ENCODE measurements at places on chromosomes 2 and 18.

- no peak for DNase-seq
Observed at GRCh38 chr18:46397174-46397573, 259.8 kb downstream of the LOXHD1 start.

GRCh38 chr2:223083402-223084070 is 31.5 kb downstream of the KCNE4 start:
- no peak for DNase-seq

GRCh38 chr2:240925191-240925567 is 19.0 kb downstream of the CROCC2 start:
- no peak for DNase-seq

DNA sequence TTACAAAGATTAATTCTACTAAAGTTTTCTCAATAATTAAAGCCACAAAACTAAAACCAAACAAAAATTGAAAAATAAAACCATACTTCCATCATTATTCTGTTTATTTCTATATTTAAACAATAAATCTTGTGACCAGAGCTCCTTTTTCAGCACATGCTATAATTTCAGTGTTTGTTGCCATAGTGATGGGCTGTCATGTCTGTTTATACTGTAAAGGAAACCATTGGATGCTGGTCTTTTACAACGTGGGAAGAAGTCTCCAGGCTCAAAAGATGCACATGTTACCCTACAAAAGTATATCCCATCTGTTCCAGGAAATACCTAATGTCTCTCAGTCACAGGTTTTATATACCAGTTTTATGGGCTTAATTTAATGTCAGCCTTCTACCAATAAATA is 100.1 kb upstream of the MC2R start:
- no peak for DNase-seq

DNA sequence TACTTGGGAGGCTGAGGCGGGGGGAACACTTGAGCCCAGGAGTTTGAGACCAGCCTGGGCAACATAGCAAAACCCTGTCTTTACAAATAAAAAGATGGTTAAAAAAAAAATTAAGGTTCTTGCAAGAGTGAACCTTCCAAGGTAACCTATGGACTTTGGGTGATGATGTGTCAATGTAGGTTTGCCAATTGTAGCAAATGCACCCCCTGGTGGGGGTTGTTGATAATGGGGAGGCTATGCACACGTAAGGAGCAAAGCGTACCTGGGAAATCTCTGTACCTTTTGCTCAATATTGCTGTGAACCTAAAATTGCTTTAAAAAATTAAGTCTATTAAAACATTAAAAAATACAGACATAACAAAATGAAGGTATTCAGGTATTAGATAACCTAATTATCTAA is 70.4 kb downstream of the CWC22 start:
- no peak for DNase-seq

- DNase-seq: no peak
Observed at GRCh38 chr2:120874888-120875275, 139.2 kb downstream of the GLI2 start.

- DNase-seq: no peak
Observed at GRCh38 chr2:207164006-207164831, 1.5 kb downstream of the KLF7 start.

- no peak for DNase-seq
Observed at GRCh38 chr2:24543252-24543651, 52.2 kb downstream of the NCOA1 start.

GRCh38 chr2:158120664-158121641 is 19.3 kb downstream of the UPP2 start:
- no peak for DNase-seq

GRCh38 chr2:96254571-96254970 is 11.2 kb downstream of the TMEM127 start:
- DNase-seq: no peak

DNA sequence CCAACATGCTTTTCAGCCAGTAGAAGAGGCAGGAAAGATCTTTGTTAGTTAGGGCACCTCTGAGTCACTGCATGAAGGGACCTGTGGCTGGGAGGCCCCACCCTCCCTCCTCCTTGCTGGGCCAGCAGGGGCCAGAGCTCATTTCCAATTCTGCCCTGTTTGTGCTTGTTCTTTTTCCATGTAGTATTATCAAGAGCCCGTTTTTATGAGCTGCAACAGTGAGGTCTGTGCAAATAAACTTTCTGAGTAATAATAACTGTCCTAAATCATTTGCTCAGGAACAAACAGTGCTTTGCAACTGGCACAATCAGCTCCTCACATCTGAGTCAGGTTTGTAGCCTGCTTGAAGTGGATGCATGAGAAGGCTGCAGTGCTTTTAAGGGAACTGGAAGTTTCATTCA is 128.0 kb downstream of the ARL4C start:
- DNase-seq: no peak

DNA sequence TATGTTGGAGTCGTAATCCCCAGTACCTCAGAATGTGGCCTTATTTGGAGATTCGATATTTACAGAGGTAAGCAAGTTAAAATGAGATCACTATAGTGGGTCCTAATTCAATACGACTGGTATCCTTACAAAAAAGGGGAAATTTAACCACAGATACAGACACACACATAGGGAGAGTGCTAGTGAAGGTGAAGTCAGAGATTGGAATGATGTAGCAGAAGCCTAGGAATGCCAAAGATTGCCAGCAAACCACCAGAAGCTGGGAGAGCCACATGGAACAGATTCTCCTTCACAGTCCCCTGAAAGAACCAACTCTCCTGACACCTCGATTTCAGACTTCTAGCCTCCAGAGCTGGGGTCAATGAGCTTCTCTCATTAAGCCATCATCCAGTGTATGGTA is 17.7 kb upstream of the ACTR3 start:
- DNase-seq: no peak

DNA sequence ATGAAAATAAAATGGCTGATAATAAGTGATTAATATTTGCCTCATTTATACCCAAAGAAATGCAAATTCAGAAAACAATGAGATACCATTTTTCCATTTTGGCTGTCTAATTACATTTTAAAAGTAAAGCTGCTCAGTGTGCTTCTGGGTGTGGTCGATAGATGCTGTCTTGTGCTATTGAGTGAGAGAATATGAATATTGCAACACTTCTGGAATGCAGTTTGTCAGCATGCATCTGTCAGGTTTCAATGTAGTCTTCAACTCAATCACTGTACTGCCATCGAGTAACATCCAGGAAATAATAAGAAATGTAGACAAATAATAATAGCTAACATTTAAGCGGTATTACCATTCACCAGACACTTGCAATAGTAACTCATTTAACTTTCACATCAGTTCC is 3.9 kb downstream of the IL18R1 start:
- no peak for DNase-seq

GRCh38 chr2:65397122-65397521 is 35.3 kb downstream of the SPRED2 start:
- no peak for DNase-seq

- no peak for DNase-seq
Observed at GRCh38 chr2:63058144-63058920, 7.7 kb downstream of the OTX1 start.

- DNase-seq: no peak
Observed at GRCh38 chr2:111662771-111663470, 221.1 kb downstream of the ANAPC1 start.

DNA sequence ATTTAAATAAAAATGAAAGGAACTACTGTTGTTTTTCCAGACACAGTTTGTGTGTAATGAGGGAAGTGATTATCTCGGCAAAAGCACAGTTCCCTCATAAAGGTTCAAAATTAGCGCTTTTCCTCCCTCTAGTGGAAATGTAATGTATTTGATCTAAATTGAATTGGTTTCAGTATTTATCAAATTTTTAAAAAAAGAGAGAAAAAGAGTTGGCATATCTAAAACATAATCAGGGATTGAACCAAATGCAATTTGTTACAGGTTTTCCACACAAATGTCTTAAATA is 37.5 kb downstream of the CMPK2 start:
- no peak for DNase-seq

- DNase-seq: no peak
Observed at GRCh38 chr2:172095905-172096625, 6.6 kb downstream of the DLX2 start.

- DNase-seq: no peak
Observed at GRCh38 chr2:5666798-5667197, 25.4 kb upstream of the SOX11 start.

Measured in NCI-H1092 (cell line).